ENCODE measurements at places on chromosomes 4 and X.

GRCh38 chr4:73520821-73521220 lies 39.3 kb downstream of the AFM start:
- DNase-seq: no peak

DNA sequence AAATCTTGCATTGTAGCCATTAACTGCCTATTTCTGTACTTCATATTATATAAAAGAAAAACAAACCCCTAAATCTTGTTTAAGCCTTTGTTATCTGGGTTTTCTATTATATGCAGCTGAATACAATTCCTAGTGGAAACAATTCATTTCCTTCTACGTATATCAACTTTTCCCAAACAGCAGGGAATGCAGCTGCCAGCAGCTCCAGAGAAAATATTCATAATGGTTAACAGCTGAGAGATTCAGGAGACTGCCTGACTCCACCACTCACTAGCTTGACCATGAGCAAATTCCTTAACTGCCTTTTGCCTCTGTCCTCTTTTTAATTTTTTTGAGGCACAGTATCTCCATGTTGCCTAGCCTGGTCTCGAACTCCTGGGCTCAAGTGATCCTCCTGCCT lies 146.2 kb downstream of the SPATA18 start:
- no peak for DNase-seq

DNA sequence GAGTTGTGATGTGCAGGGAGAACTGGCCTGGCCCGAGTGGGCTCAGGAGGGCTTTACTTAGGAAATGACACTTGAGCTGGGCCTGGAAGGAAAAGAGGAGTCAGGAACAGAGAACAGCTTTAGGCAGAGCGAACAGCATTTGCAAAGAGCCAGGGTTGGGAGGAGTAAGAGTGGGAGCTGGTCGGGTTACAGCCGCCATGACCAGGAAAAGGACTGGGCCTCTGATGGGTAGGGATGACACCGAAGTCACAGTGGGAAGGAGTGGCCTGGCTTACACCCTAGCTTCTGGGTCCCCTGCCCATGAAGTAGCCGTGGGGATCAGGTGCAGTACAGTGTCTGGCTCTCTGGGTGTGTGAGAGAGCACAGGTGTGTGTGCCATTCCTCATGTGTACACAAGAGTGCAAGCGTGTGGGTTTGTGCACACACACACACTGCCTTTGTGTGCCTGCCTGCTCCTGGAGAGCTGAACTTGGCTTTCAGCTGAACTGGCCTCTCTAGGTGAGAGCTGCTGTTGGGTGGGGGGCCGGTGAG lies 31.6 kb downstream of the TRMT44 start:
- DNase-seq: no peak

DNA sequence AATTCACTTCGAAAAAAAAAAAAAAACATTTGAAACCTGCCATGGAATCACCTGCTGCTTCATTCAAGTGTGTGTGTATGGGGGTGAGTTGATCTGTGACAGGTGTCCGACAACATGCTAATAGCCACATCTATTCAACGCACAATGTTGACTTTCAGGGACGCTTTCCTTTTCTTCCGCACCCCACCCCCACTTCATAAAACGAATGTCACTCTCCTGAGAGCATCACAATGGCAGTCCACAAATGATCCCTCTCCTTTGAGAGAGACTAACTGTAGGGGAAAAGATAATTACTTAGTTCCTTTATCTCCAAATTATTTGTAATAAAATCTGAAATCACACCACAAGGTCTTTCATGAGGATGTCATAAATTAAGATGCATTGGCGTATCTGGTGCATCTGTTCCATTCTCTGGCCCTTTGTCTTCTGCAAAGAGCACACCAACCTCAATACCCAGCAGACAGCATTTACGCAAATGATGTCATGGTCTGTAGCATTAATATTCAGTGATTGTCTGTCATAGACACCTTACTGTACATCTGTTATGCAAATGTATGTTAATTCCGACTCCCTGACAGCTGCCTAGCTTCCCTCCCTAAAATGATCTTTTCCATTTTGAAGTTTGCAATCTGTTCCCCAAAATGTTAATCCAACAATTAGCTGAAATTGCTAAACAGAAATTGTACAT lies 640.0 kb upstream of the BOD1L1 start:
- no peak for DNase-seq

GRCh38 chr4:53455766-53456165 lies 78.3 kb downstream of the FIP1L1 start:
- DNase-seq: no peak

DNA sequence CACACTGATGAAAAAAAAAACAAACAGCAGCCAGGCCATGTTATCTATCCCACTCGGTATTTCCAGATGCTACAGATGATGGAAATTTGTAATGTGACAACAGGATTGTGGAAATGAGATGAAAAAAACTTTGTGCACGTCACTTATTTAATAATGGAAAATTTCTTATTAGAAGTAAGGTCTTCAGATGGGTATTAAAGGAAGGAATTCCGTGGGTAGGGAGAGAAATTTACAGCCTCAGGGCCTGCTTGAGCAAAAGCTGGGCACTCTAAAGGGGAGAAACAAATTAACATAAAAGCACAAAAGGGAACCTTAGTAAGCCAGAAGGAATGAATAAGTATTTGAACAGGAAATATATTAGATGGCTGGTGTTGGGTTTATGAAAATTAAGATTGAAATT lies 4.2 kb upstream of the PKD2 start:
- DNase-seq: no peak

DNA sequence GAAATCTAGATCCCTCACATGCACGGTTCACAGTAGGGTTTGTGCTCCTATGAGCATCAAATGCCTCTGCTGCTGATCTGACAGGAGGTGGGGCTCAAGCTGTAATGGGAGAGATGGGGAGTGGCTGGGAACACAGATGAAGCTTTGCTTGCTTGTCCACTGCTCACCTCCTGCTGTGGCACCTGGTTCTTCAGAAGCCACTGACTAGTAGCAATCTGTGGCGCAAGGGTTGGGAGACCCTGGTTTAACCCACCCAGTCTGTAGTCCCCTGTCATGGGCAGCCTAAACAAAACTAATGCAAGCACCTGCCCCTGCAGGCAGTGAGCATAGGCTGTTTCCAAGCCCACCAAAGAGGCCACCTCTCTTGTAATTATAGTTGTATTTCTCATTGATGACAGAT lies 116.6 kb downstream of the SHOX start:
- no peak for DNase-seq

GRCh38 chrX:53422861-53423306 lies at the start of gene RIBC1:
TSS of gene RIBC1 (plus strand) at chrX:53422873. CDS start at chrX:53426277, 3,404 bp downstream.
- DNase-seq: no peak

DNA sequence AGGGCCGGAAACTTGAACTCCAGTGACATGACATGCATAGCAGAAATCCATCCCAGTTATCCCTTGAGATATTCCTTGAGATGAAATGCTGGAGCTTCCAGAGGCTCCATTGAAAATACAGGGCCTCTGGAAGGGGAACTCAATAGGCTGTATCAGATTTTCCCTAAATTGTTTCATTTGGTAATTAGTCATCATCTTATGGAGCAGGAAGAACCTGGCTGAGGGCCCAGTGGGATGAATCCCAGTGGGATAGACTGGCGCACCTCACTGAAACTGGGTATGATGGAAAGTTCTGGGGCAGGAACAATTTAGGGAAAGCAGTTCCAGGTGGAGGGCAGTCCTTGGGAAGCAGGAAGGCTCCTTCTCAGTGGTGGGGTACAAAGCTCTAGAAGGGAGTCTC lies 307.8 kb upstream of the DIPK2B start:
- DNase-seq: no peak

DNA sequence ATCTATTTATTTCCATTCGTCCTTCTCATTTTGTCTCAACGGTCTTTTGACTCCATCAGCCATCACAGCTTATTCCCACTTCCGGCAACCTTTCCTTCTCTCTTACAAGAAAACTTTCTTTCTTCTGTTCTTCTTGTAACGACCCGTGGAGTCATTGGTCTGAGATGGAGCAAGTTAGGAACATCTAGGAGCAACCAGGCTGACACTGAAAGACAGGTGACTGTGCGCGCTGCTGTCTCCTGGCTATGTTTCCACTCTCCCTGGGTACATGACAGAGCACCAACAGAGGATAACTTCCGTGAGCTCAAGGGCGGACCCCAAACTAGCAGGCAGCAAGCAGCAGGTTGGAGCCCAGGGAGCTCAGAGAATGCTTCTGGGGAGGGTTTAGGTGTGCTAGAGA lies 2.5 kb downstream of the FGF5 start:
- no peak for DNase-seq

GRCh38 chrX:131441033-131441432 lies 102.8 kb upstream of the OR13H1 start:
- DNase-seq: no peak

DNA sequence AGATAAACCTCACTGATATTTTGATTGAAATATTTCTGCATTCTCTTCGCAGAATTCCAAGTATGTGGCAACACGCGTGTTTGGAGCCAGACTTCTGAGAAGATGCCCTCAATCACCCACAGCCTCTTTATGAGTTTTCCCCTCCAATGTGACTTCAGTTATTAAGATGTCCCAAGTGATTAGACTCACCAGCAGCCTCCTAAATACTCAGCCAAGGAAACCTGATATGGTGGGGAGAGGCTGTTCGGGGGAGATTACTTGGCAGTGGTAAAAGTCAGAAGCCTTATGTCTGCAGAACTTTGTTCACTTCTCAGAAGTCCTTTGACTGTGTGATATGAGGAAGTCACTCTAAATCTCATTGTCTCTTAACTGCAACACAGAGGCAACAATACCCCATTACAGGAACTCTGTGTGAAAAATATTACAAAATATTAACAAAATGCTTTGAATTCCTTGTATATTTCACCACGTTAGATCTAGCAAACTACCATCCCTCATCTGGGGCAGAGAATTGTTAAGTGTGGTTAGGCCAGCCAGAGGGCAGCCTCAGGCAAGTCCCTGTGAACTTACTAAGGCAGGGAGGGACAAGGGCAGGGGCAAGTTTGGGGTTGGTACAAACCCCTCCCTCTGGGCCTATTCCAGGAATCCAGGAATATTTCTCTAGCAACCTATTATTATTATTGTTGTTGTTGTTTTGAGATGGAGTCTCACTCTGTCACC lies 151.4 kb upstream of the USP9X start:
- DNase-seq: no peak

GRCh38 chr4:56871371-56871866 lies 36.3 kb upstream of the REST start:
- DNase-seq: no peak

DNA sequence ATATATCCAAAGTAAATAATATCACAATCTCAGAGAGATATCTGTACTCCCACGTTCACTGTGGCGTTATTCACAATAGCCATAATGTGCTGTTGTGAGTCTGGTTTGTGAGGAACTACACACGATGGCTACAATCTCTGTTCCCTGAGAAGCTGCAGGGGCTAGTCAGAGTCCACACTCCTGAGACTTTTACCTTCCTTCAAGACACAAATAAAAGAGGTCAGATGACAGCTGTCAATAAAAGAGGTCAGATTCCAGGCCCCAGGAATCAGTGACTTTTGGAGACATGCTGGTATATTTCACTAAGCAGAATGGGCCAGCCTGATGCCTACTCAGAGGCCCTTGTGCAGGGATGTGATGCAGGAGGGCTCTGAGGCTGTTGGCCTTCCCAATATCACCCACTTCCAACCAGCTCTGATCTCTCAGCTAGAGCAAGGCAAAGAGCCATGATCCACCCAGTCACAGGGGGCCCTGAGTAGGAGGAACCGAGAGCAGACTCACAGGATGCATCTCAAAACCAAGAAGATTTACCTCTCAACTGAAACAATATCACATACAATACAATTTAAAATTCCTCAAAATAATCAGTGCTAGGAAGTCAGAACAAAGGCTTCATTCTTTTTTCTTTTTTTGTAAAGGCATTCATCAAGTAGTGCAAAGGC lies 13.8 kb downstream of the FRYL start:
- DNase-seq: no peak

All from stimulated activated CD4-positive, alpha-beta T cell treated with anti-CD3 and anti-CD28 coated beads, Interleukin-12 subunit alpha, Interleukin-12 subunit beta, amount 100 ng/mL, for 48 hours (primary cell).